Left hindlimb (tissue), 1 donor: ENCODE measurements at places on chromosomes 2 and 18.

DNA sequence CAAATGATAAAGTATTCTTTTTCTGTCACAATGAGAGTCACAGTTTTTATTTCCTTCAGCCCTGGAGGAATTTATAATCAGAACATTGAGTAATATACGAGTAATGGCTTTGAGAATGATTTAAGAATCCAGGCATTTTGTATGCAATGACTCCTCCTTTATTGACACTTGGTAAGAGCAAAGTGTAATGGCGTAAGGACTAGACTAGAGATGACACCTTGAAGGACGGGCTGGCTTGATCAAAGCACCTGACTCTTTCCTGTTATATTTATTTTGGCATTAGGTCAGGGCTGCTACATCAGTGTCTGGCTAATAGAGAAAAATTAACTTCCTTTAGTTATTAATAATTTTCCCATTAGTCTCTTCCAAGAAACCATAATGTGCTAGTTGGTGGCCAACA lies 482.4 kb upstream of the GCFC2 start:
- no peak for DNase-seq

GRCh38 chr2:121748202-121748601 lies 7.2 kb upstream of the TSN start:
- DNase-seq: no peak

- no peak for DNase-seq
Measured at GRCh38 chr2:3575534-3576262, 638 bp downstream of the RPS7 start.

DNA sequence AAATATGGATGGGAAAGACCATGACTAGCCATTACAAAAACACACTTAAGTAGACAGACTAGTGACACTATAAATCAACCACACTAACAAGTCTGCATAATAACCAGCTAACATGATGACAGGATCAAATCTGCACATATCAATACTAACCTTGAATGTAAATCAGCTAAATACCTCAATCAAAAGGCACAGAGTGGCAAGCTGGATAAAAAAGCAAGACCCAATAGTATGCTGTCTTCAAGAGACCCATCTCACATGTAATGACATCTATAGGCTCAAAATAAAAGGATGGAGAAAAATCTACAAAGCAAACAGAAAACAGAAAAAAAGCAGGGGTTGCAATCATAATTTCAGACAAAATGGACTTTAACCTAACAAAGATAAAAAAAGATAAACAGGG lies 16.3 kb downstream of the PFN4 start:
- no peak for DNase-seq

- DNase-seq: no peak
Measured at GRCh38 chr2:155256803-155257202, 558.3 kb downstream of the KCNJ3 start.

DNA sequence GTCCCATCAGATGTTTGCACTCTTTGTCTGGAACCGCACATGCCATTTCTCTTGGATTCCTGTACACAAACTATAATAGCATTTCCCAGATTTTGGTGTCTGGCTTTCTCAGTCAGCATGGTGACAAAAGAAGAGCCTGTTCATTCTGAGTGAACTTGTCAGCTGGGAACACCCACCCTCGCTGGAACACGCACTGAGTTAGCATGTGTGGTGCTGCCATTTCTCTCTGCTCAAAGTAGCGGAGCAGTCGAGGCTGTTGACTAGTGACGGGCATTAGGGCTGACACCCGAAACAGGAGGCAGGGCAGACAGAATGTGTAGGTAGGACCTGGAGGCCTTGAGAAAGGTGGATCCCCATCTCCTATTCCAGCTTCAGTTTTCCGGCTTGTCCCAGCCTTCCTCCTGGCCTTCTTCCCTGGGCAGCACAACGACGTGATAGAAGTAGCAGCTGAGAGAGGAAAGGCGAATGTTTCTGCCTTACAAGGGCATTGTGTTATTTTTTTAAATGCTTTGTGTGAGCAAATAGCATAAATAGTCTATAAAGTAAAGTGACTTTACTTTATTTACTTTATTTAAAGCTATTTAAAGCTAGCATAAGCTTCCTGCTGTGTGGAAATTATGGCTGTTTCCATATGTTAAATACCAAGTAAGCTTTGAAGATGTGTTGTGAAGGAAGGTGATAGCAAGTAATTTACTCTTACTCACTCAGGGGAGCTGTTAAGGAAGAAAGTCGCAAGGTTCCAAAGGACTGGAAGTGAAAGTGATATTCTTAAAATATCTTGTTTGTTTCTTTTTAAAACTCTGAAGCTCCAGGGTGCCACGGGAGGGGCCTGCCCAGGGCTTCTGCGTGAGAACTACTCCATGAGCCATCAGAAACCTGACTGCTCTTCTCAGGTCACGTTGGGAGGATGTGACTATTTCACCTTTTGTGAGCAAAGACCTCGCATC lies 272.6 kb downstream of the NEDD4L start:
- DNase-seq: no peak

DNA sequence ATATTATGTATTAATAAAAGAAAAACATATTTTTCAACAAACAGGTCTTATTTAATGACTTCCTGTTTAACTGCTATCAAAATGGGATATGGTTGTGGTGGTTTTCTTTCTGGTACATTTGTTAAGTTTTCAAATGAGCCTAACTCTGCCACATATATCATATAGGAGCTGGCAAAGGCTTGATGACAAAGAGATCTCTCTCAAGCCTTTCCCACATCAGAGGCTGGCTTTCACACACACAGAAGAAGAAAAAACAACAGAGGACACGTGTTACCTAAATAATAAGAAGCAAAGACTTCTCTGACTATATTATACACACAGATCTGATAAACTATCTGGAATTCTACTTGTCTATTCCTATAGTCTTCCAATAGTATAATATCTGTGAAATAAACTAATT lies 46.1 kb downstream of the CFAP36 start:
- no peak for DNase-seq

DNA sequence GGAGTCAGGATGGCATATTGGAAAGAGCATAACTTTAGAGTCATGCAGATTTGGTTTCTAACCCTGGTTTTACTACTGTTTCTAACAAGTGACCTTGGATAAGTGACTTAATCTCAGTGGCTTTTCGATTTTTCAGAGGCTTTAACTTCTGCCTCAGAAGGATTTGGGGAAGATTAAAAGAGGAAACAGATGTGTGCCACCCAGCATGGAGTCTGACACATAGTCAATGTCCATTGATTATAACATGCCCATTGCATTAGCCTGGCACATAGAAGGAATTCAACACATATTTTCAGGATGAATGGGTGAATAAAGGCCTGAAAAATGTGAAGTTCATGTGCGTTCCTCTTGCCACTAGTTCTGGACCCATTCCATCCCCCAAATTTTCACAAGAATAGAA lies 438.2 kb downstream of the EPHA4 start:
- DNase-seq: no peak

GRCh38 chr2:124437811-124438210 lies 412.7 kb downstream of the CNTNAP5 start:
- no peak for DNase-seq

DNA sequence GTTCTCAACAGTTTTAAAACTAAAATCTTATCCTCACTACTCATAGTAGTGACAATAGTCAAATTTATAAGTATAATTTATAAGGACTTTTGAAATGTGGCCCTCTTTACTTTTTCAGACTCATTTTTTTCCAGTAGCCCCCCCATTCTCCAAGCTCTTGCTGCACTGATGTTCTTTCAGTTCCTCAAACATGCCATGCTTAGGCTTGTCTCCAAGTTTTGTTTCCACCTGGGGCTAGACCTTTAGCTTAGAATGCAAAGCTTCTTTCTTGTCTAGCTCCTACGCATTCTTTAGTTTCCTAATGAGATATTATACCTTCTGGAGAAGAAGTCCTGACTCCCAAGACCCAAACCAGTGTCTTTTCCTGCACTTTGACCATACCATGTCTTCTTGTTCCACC lies 222.6 kb downstream of the NOL4 start:
- DNase-seq: no peak

DNA sequence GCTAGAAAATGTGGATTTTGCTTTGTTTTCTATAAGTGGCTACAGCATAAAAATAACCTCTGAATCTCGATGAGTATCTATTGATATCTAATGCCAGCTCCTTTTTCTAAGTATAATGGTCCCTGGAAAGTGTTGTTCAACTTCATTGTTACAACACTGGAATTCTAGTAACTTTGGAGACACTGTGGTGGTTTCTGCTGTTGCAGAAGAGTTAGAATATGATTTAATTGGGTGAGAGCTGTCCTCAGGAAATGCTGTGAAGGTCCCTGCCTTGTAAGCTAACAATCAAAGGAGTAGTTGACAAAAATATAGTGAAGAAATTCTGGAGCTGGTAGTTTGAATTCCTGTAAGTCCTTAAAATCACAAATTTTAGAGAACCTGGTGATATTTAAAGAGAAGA lies 62.1 kb downstream of the C18orf63 start:
- no peak for DNase-seq

DNA sequence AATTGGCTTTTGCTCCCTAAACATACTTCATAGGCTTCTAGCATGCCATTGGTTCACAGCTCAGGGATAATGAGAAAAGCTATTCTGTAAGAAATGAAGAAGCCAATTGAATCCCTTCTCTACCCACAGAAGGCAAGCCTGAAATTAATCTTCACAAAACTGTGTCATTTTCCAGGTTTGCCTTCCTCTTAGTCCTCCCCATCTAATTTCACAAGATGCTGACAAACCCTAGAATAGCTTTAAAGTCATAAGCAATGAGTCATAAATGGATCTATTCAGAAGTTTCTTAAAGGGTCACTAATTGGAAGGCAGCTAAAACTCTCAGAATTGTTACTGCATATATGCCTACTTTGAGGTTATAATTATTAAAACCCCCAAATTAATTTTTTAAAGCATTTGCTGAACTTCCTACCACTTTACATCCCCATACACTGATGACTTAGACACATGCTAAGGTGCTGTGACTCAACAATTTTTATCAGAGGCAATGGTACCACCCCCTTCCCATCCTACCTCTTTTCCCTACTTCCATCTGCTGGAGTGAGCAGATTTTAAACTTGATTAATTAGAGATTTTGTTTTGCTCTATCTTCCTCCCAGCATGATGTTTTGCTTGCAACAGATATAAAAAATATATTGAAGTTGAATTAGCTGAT lies 51.3 kb upstream of the NABP1 start:
- DNase-seq: no peak

DNA sequence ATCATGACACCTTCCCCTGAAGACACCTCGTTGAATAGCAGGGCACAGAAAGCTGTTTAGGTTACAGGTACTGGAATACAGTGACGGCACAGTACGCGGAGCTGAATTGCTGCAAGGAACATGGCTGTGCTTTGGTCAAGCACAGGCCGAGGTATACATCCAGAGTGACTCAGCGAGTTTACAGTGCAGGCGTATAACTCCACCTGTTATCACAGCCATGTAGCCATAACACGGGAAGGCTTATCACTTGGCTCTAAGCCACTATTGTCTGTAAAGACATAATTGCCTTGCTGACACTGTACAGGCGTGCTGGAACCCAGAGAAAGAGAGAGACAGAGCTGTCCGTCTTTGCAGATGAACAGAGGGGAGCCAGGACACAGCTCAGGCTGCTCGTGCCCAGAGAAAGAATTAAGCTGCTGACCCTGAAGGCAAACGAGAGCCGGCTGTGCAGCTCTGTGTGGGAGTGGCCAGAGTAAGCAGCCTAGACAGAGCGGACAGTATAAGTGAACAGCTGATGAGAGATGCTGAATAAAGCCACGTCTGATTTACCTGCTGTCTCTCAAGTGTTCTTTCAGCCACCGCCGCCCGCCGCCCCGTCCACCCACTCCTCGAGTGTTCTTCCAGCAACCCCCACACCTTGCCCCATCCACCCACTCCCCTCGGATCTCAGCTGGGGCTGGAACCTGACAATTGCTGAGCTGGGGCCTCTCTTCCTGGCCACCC lies 87.3 kb upstream of the PPP1CB start:
- peak; percentile 54 for DNase-seq

DNA sequence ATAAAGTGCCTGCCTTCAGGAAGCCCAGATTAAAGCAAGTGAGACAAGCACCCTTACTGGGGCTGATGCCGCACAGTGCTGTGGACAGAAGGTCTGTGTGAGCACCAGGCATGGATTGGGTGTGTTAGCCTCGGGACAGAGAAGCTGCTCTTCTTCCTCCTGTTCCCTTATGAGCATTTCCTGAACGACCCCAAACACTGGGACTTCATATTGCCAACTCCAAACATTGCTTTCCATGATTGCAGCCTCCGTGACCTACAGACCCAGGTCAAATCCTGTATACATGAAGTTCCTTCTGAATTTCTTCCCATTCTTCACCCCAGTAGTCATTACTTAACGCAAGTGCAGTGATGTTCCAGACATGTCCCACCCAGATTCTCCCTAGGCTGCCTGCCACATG lies 129.8 kb upstream of the ALKAL2 start:
- no peak for DNase-seq

DNA sequence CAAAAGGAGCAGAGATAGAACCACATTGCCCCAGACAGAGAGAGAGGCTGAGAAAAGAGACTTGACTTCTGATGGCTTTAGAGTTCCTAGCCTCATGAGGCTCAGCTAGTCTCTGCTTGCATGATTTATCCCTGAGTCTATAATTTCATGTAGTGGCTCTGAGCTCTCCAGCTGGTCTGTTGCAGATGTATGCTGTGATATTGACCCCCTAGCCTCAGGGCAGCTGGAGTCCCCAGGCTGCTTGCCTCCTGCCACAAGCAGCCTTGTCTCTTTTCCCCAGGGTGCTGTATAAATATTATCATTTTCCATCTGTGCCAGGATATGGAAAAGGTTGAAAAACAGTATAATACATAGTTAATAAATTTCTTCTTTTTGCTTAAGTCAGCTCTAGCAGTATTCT lies 467.6 kb upstream of the CWC22 start:
- no peak for DNase-seq

DNA sequence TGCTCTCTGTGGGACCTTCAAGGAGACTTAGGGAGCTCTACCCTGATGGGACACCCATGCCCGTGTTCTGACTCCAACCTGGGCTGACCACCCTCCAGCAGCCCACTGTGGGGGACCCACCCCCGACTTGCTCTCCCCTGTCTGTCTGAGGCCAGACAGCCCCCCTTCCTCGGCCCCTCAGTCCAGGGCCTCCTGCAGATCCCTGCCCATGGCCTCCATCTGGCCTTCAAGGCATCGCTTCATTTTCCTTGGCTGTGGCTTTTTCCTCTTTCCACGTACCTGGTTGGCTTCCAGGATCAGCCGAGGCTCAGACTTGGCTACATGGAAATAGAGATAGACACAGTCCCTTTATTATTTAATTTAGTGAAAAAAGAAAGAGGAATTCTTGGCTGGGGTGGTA lies 290.0 kb downstream of the CYP26B1 start:
- DNase-seq: peak; percentile 66

DNA sequence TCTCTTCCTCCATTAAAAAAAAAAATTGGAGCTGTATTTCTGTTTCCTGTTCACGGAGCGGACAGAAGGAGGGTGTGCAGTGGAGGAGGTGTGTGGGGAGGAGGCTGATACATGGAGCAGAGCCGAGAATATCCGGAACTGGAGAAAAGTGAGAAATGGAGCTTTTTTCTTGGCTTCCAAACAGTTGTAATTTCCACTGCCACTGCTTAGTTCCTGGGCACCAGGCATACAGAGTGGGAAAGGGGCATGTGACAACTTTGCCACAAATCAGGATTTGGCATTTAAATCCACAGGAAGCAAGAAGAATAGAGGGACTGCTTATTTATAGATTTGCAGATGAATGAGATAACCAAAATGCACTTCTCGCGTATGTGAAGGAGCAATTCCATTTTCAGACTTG lies 71.2 kb downstream of the BCL11A start:
- no peak for DNase-seq
